Uterus (tissue), 4 donors: ENCODE measurements at places on chromosomes 13 and 19. TPM values are rescaled to one million over a fixed set of nuclear protein-coding genes. Genes with fewer than 3 reads are reported as not detected.
A peak's percentile ranks its signal among the peaks of the same experiment; 100 is the strongest.

The ZNF536 gene
- not detected for total RNA-seq

GRCh38 chr13:73625562-73626339 lies 508.5 kb downstream of the KLF12 start:
- no peak for DNase-seq

GRCh38 chr13:64639206-64639605 lies 2590.9 kb downstream of the PCDH9 start:
- no peak for DNase-seq

DNA sequence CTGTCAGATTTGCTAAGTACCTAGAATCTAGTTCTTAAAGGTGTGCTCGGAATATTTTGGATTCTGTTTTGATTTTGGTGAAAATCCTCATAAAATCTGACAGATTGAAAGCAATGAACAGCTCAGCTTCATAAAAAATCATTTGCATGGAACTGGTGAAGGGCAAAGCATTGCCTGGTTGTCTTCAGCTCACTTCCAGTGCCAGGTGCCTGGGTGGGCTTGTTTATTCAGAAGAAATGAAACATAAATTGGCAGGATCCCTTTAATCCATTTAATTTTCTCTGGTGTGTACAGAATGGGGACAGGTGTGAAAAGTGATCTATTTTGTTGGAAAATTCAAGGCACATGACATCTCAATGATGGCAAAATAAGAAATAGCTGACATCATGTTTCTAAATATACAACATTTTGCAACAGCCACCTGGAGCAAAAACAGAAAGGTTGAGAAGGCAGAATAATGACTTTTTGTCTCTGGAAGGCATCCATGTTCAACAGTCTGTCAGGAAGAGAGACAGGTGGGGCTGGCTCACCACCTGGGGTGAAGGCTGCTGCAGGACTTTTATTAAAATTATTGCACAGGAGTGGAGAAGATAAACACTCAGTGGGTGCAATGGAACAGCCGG lies 52.2 kb downstream of the RFC3 start:
- no peak for DNase-seq

- DNase-seq: no peak
Measured at GRCh38 chr13:61728471-61728870, 312.8 kb upstream of the PCDH20 start.

GRCh38 chr13:50449465-50449864 lies 394.0 kb downstream of the DLEU7 start:
- no peak for DNase-seq

DNA sequence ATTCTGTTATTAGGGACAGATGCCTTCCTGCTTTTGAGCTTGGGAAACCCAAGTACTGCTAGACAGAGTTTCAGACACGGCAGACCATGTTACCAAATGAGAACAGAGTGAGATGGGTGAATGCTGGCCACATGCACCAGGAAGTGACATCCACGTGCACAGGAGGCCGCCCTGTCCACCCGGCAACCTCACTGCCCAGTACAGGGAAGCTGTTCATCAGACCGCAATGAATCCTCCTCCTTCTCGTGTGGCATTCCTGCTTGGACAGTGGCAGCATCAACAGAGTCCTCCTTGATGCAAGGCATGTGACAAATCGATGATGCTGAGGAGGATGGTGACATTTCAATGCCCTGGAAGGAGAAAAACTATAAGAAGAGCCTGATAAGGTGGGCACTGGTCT lies 191.0 kb upstream of the SOX1 start:
- DNase-seq: no peak

The FSD1 gene
- not detected for total RNA-seq

- DNase-seq: no peak
Measured at GRCh38 chr13:105089858-105090643, 1445.4 kb downstream of the EFNB2 start.

DNA sequence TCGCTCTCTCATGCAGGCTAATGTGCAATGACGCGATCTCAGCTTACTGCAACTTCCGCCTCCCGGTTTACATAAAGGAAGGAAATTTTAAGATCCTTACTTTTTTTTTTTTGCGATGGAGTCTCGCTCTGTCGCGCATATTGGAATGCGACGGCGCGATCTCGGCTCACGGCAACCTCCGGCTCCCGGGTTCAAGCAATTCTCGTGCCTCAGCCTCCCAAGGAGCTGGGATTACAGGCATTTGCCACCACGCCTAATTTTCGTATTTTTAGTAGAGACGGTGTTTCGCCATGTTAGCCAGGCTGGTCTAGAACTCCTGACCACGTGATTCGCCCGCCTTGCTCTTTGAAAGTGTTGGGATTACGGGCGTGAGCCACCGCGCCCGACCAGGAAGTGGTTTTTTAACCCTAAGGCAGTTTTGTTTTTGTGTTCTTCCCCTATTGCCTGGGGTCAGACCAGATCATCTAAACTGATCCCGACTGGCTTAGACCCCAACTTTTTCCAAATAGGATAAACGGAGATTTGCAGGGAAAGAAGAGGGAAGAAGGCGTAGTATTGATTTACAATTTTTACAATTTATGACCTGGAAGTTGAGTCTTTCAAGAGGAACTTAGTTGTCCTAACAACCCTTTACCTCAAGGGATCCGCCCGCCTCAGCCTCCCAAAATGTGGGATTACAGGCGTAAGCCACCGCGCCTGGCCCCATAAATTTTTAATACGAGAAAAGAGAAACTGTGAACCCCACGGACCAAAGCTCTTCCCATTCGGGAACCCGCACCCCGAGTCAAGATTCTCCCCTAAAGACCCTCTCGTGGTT lies 142.0 kb downstream of the ZNF737 start:
- peak; percentile 54 for DNase-seq

The IRGC gene
- not detected for total RNA-seq
